GM23338 (cell line): ENCODE measurements at places on chromosomes 7 and 10.

- DNase-seq, result no peak
These were observed 33.5 kb downstream of the PLCE1 start for GRCh38 chr10:94027197-94027596.

DNA sequence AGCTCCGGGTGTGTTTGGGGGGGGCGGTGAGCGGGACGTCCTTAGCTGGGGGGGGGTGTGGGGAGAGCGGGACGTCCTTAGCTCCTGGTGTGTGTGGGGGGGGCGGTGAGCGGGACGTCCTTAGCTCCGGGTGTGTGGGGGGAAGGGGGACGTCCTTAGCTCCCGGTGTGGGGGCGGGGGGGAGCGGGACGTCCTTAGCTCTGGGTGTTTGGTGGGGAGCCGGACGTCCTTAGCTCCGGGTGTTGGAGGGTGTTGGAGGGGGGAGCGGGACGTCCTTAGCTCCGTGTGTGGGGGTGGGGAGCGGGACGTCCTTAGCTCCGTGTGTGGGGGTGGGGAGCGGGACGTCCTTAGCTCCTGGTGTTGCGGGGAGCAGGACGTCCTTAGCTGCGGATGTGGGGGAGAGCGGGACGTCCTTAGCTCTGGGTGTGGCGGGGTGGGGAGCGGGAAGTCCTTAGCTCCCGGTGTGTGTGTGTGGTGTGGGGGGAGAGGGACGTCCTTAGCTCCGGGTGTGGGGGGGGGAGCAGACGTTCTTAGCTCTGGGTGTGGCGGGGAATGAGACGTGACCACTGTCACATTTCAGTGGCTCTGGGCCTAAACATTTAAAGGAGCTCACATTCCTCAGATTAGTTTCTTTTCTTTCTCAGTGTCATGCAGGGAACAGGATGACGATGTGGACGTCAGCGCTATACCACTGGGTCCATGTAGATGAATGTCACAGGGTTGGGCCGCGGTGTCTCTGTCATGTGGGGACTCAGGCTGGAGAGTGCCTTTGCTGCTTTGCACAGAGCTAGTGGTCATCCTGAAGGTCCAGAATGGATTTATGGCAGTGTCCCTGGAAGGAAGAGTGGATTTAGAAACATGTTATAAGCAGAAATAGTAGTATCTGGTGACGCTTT, 7.5 kb downstream of the DYNC2I1 start:
- peak; percentile 70 for DNase-seq

GRCh38 chr10:22433875-22434274, 88.6 kb downstream of the SPAG6 start:
- peak; percentile 30 for DNase-seq

- no peak for DNase-seq
These were observed 405.1 kb downstream of the PLXNA4 start for GRCh38 chr7:132171130-132171576.

DNA sequence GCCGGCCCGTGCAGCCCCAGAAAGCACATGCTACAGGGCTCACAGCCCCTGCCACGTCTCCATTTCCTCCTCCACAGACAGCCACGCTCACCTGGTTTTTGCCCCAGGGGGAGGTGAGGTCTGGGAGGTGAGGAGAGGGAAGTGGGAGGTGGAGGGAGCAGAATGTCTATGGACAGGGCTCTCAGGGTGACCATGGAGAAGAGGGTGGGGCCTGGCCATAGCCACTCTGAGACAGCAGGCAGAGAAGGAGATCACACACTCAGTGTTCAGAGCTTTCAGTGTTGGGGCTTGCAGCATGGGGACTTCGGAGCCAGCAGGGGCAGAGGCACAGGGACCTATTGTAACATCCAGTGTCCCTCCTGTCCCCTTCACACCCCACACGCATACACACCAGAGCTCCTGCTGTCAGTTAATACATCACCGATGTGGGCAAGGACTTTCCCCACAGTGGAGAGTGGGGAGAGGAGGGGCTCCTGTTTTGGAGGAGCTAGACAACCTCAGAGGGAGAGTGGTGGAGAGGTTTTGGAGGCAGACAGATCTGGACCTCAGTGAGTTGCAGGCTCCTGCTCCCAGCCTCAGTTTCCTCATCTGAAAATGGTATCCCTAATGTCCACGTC, 14.4 kb downstream of the WDFY4 start:
- no peak for DNase-seq

GRCh38 chr10:37053476-37053875, 71.9 kb upstream of the ANKRD30A start:
- DNase-seq, result no peak

DNA sequence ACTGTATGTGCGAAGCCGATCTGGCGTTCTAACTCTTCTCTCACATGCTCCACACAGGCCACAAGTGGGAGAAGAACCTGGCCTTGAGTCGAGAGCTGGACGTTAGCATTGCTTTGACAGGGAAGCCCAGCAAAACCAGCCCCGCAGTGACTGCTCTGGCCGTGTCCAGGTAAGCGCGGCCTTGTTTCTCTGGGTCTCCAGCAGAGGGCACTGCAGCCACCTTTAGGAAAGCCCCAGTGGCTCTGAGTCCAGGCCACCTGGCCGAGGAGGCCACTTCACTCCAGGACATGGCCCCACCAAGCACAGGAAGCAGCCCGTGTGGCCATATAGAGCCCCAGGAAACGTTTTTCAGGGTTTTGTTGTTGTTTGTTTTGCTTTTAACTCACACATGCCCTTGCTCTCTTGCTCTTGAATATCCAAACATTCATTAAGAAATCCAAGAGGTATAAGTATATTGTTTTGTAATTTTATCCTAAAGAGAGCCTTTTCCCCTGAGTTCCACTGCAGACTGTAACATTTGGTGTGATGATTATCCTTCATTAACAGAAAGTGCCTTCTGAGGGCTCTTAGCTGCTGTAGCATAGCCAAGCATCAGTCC, 41.8 kb upstream of the LRRC18 start:
- peak; percentile 89 for DNase-seq

- DNase-seq, result no peak
These were observed 129.8 kb upstream of the AKR1E2 start for GRCh38 chr10:4696186-4696585.

- no peak for DNase-seq
These were observed 4.8 kb upstream of the KCNIP2 start for GRCh38 chr10:101848408-101848807.

DNA sequence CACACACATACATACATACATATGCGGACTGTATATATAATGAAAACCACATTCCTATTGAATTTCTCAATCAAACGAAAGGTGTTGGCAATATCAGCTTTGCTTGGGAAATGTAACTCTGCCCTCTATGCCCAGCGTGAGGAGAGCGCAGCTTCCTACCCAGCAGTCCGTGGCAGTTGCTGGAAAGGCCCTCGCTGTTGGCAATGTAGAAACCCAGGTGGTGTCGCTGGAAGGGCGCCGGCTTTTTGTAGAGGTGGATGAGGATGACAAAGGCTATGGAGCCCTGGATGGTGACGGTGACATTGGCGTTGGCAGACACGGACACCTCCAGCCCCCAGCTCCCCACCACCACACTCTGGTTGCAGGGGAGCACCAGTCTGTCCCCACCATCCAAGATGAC, 100.9 kb downstream of the ITIH5 start:
- no peak for DNase-seq

- no peak for DNase-seq
These were observed 149.6 kb upstream of the PRPS1L1 start for GRCh38 chr7:18177129-18177814.

- no peak for DNase-seq
These were observed 81.1 kb upstream of the FZD1 start for GRCh38 chr7:91182819-91183764.

DNA sequence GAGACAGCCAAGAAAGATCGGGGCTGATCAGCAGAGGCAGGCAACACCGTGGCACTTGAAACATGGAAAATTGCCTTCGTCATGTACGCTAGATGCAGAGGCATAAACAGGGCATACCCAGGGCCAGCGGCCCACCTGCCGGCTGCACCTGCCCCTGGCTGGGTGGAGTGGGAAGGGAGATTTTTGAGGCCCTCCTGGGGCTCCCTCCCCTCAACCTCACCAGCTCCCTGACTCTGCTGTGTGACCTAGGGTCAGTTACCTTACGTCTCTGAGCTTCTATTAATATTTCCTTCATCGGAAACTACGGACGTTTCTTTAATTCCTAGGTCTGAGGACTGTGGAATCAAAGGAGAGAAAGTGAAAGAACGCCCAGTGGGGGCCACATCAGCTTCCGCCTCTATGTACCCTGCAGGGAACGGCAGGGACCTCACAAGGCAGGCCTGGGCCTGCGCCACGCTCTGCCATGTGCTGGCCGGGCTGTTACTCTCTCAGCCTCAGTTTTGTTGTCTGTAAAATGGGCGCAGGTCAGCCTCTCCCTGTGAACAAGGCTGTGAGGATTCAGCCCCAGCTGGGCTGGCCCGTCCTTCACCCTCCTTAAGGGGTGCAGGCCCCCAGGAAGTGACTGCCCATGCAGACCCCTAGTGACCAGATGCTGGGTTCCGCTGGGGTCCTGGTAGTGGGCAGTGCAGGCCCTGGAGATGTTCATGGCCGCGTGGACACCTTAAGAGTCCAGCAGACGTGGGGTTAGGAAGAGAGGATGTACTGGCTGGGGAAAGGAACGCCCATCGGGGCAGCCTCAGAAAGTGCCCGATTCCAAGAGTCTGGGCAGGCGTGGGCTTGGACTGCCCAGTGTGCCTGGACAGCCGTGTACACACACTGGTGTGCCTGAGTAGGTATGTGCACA, 22.7 kb downstream of the ELFN1 start:
- no peak for DNase-seq

GRCh38 chr10:3107426-3107961, 40.1 kb downstream of the PFKP start:
- no peak for DNase-seq

- DNase-seq, result no peak
These were observed 80.5 kb downstream of the C10orf105 start for GRCh38 chr10:71638822-71639719.

DNA sequence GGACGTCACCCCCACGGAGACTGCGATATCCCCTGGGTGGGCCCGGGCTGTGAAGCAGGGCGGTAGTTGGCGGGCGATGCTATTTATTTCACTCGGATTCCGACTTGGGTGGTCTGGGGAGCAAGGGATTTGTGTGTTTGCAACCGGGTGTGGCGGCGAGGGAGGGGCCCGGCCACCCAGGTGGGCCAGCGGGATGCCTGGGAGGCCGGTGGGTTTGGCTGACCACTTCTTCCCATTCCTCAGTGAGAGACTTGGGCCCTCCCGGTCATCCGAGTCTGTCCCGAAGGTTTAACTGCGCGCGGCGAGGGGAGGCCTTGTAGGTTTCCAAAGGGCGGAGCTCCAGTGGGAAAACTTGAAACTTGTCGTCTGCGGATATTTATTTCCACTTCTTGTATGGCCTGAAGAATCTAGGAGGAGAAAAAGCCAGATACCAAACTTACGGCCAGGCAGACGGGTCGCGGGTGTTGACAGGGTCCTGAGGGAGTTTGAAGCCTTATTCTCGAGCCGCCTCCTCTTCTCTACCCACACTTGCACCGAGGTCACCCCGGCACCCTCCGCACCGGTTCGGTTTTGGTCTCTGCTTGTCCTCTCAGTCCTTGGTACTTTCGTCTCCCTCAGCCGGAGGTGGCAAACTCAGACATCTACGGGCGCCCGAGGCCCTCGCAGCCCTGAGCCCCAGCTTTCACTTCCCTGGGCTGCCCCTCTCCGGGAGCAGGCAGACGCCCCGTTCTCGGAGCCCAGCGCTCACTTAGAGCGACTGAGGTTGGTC, 17.9 kb downstream of the ZNF316 start:
- DNase-seq, result no peak

GRCh38 chr10:81594991-81595390, 280.0 kb upstream of the NRG3 start:
- DNase-seq, result no peak

- DNase-seq, result no peak
These were observed 416.2 kb upstream of the GHITM start for GRCh38 chr10:83723080-83723479.

DNA sequence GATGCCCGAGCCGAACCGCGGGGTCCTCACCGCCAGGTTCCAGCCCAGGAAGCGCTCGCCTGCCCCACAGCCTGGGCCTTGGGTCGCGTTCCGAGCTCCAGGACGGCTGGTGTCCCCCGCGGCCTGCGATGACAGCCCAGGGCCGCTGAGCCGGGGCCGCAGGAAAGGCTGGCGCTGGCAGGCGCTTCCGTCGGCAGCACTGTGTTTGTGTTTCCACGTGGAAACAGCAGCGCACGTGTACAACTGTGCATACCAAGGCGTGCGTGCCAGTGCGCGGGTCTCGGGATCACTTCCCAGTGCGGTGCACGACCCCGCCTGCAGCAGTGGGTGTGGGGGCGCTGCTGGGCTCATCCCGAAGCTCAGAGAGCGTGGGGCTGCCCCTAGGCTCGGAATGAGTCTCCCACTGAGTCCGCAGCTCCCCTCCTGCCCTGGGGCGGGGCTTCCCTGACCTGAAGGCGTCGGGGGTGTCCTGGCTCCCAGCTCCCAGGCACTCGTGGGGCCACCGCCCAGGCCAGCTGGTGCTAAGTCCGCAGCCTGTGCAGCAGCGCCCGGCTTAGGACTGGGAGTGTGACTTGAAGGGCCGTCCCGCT, 17.2 kb downstream of the AP5Z1 start:
- DNase-seq, result peak; percentile 53

DNA sequence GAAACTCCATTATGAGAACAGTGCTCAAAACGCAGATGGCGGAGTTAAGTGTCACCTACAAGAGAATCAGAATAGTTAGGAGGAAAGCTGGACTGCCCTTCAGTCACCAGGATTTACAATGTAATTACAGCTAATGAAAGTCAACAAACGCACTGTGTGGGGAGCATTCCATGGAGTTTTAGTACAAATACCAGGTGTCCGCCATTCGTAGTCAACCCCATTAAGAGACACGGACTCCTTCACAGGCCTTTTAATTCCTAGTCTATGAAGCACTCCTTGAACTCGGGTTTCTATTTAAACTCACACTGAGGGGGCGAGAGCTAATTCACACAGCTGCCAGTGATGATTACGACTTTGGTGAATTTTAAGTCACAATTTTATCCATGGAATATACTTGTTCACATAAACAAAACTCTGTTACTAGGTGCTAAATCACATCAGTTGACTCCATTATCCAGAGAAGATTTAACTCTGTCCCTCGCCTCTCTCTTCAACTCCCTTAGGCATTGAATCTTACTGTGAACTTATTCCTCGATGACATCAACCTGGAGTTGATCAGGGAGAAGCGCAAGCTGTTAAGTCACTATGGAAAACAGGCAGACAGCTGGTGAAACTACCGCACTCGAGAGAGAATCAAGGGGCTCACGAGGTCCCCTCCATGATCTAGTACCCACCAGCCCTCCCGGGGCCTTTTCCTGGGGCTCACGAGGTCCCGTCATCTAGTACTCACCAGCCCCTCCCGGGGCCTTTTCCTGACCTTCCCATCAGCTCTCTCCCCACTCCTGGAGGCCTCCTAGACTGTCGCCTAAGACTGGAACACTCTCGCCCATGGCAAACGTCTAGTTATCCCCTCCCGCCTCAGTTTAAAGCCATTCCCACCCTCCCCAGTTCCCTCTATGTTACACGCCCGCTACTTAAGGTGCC, 1.5 kb downstream of the ZFAND2A start:
- DNase-seq, result no peak
